ENCODE measurements at places on chromosomes 7 and 10. TPM values are rescaled to one million over a fixed set of nuclear protein-coding genes. Genes with fewer than 3 reads are reported as not detected.

The HYAL4 gene
- total RNA-seq = 0.14 TPM

The PPP2R2D gene
- 41.6 TPM for total RNA-seq

The BAMBI gene
- 0.25 TPM for total RNA-seq

The SPDYE8 gene
- total RNA-seq = not detected

The LRRC18 gene
- total RNA-seq = not detected

The ELOVL3 gene
- total RNA-seq = 0.50 TPM

The BMS1 gene
- 14.9 TPM for total RNA-seq

The ST8SIA6 gene
- 0.10 TPM for total RNA-seq

The GPR22 gene
- not detected for total RNA-seq

The CLRN3 gene
- not detected for total RNA-seq

The ZNF467 gene
- 0.25 TPM for total RNA-seq

The KCP gene
- total RNA-seq = 0.16 TPM

The FAM131B gene
- total RNA-seq = 0.77 TPM

The PGAM2 gene
- 1.0 TPM for total RNA-seq

The ITGB1 gene
- total RNA-seq = 37.4 TPM

The TMEM229A gene
- total RNA-seq = not detected

The SFXN2 gene
- 16.5 TPM for total RNA-seq

The LBX1 gene
- not detected for total RNA-seq

The LRRN3 gene
- total RNA-seq = 29.6 TPM

The COL17A1 gene
- total RNA-seq = not detected

The TMEM273 gene
- total RNA-seq = 4.0 TPM

The IFIT2 gene
- 28.0 TPM for total RNA-seq

The GPR15LG gene
- not detected for total RNA-seq

The AQP1 gene
- not detected for total RNA-seq

The C10orf71 gene
- not detected for total RNA-seq

The CRTAC1 gene
- not detected for total RNA-seq

The SEMA3E gene
- not detected for total RNA-seq

The OPN1SW gene
- total RNA-seq = not detected

The WDR91 gene
- total RNA-seq = 9.9 TPM

The PSAP gene
- 128 TPM for total RNA-seq

The KLLN gene
- total RNA-seq = 0.50 TPM

The TBL2 gene
- 33.3 TPM for total RNA-seq

The LIPJ gene
- total RNA-seq = not detected

The EEPD1 gene
- 1.4 TPM for total RNA-seq

The PURB gene
- 22.0 TPM for total RNA-seq

The KLF14 gene
- total RNA-seq = not detected

The ANKRD61 gene
- total RNA-seq = not detected

The NUTM2B gene
- 0.11 TPM for total RNA-seq

The STEAP4 gene
- not detected for total RNA-seq

The AASS gene
- total RNA-seq = 1.7 TPM

The ADAMTS14 gene
- 0.11 TPM for total RNA-seq

The AKR1C2 gene
- not detected for total RNA-seq

The NACAD gene
- 0.19 TPM for total RNA-seq

The ADCYAP1R1 gene
- total RNA-seq = not detected

The PTN gene
- not detected for total RNA-seq

The IGFBP1 gene
- not detected for total RNA-seq

The IDI2 gene
- not detected for total RNA-seq

The FAM13C gene
- 0.18 TPM for total RNA-seq
